Nephron progenitor cell (in vitro differentiated cells): ENCODE measurements at places on chromosomes 4 and X.

- peak; percentile 34 for DNase-seq
These were observed 83.9 kb upstream of the SPANXB1 start for GRCh38 chrX:140918398-140919038.

- DNase-seq = no peak
These were observed 95.7 kb upstream of the GRIA3 start for GRCh38 chrX:123088331-123088730.

- no peak for DNase-seq
These were observed 188.3 kb downstream of the RAPGEF2 start for GRCh38 chr4:159291176-159291575.

DNA sequence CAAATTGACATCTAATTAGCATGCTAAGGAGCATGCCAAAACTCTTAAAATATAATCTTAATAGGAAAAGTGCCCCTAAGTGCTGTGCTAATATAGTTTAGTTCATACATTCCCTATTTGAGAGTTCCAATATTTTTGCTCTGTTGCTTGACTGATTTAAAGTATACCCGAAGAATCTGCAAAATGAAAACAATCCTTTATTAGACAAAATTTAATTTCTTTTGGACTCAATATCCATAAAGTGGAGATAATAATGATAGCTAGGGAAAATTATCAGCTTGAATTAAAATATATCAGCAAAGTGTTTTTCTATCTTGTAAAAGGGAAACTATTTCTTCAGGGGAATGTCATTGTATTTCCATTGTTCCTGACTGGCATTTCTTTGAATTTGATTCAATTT lies 196.0 kb upstream of the NPY2R start:
- DNase-seq = no peak

- no peak for DNase-seq
These were observed 84.5 kb downstream of the AREG start for GRCh38 chr4:74529284-74530041.

DNA sequence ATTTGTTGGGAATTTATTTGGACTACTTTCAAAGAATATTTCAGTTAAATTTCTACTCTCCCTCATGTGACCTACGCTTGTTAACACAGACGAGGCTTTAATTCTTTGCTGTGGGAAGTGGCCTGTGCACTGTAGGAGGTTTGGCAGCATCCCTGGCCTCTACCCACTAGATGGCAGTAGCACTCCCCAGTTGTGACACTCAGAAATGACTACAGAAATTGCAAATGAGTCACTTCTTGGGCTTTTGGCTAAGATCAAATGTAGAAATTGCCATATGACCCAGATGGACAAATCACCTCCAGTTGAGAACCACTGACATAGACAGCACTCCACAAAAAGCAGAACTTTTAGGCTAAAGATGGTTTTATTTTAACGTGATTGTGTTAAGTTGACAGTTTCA lies 22.1 kb downstream of the PIR start:
- DNase-seq = peak; percentile 72

GRCh38 chrX:85026170-85026569 lies 22.5 kb downstream of the APOOL start:
- no peak for DNase-seq

- no peak for DNase-seq
These were observed 772.9 kb upstream of the SLIT2 start for GRCh38 chr4:19478791-19479190.

DNA sequence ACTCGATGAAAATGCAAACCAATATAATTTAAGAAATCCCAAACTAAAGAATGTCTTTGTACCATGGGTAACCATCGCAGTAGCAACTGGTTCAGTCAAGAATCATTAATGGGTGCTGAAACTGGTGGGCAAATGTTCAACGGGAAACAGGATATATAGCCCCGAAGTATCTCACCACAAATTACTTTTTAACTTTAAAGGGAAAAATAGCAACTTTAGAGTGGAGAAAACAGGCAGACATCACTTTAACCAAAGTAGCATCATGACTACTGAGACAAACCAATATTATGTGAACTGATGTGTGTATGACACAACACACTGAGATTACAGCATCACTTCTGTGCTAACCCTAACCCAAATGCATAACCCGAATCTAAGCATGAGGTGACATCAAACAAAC lies 33.8 kb upstream of the SLAIN2 start:
- no peak for DNase-seq
